Mesenchymal stem cell (in vitro differentiated cells and primary cell): ENCODE measurements at places on chromosomes 12 and 14.

DNA sequence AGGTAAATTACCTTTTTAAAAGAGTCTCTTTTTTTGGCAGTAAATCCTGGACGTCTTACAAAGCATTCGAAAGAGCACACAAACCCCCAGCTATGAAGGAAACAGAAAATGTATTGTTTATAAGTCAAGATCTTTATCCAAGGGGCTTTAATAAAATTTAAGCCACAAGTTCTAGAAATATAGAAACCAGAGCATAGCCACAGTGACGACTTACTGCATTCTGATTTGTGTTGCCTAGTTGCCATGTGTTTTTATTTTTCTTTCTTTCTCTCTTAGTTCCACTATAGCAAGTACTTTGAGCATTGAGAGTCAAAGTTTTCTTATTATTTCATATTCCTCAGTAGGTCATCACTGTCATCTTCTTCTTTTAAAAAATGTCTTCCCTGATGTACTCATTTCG, 47.8 kb upstream of the TBPL2 start:
- no peak for DNase-seq

DNA sequence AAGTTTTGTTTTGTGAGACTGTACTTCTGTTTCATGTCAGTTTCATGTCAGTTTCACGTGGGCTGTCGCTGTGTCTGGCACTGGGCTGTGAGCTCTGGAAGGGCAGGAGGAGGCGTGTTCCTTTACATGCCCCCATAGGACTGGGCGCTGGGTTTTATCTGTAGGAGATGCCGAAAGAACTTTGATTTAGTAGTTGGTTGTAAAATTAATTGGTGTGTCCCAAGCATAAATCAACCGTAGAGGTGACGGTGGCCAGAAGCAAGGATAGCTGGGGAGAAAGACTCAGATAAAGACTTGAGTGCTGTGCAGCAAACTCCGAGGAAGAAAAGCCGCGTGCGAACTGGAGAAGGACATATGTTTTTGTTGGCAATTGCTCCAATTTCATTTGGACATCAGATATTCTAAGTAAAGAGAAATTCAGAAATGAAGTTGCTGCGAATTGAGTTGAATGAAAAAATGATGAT, 182.5 kb downstream of the VRK1 start:
- DNase-seq: no peak

- DNase-seq: no peak
Measured at GRCh38 chr14:67129768-67130167, 59.5 kb upstream of the GARIN2 start.

- DNase-seq: no peak
Measured at GRCh38 chr14:54554401-54554800, 12.5 kb upstream of the SAMD4A start.

GRCh38 chr14:21440859-21441258, 15.1 kb downstream of the CHD8 start:
- DNase-seq: no peak

DNA sequence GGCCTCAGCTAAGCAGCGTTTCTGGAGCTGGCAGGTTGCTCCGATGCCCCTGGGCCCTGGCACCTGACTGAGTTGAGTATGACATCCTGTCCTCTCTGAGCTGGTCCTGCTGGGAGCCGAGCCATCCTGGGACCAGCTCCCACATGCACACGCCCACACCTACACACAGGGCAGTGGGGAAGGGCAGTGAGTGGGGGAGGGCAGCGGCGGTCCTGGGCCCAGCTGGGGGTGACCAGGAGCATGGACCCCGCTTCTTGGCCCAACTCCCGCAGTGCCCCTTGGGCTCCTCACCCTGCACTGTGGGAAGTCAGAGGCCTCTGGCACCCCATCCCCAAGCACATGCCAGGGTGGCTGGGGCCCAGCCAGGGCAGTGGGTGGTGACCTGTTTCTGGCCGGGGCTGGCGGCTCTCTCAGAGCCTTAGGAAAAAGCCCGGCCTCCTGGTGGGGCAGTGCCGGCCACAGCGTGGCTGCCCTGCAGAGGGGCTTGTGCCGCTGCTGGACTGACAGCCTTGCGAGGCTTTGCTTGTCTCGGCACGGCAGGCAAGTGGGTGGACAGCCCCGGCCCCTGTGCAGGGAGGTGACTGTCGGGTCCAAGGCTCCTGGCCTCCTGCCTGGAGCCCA, 5.9 kb upstream of the CRIP2 start:
- DNase-seq: no peak

DNA sequence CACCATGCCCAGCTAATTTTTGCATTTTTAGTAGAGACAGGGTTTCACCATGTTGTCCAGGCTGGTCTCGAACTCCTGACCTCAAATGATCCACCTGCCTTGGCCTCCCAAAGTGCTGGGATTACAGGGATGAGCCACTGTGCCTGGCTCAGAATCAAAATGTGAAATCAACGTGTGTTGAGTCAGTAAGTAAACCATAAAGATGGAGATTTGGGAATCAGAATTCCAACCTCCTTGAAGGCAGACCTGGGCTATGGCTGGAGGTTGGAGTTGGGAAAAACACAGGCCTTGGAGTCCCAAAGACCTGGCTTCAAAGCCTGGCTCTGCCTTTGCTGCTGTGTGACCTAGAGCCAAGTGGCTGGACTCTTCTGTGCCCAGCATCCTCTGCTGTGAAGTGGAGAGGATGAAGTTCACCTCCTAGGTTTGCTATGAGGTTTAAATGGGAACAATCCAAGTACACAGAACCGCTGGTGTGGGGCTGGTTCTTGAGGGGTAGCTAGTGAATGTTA, 10.2 kb downstream of the ALDH2 start:
- no peak for DNase-seq
